ENCODE measurements at places on chromosomes 11 and 22.

DNA sequence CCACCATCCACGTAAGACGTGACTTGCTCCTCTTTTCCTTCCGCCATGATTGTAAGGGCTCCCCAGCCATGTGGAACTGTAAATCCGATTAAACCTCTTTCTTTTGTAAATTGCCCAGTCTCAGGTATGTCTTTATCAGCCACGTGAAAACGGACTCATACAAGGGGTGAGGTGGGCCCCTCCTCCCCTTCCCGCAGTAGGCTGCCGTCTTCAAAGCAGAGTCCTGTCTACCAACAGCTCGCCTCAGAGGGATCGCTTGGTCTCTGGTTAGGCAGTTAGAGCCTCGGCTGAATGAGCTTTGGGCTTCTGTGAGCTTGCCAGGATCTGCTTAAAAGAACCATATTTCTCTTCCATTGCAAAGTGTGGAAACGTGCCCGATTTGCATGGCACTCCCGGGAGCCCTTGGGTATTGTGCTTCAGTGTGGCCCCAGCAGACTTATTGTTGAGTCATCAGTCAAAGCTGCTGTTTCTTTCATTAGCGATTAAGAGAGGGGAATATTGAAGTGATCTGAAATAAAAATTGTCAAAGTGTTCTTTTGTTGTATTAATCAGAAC lies 338.3 kb downstream of the TBC1D22A start:
- DNase-seq: no peak

GRCh38 chr22:37744589-37744988 lies 47.7 kb downstream of the TRIOBP start:
- no peak for DNase-seq

GRCh38 chr11:102637731-102638130 lies 12.6 kb upstream of the MMP20 start:
- DNase-seq: no peak

DNA sequence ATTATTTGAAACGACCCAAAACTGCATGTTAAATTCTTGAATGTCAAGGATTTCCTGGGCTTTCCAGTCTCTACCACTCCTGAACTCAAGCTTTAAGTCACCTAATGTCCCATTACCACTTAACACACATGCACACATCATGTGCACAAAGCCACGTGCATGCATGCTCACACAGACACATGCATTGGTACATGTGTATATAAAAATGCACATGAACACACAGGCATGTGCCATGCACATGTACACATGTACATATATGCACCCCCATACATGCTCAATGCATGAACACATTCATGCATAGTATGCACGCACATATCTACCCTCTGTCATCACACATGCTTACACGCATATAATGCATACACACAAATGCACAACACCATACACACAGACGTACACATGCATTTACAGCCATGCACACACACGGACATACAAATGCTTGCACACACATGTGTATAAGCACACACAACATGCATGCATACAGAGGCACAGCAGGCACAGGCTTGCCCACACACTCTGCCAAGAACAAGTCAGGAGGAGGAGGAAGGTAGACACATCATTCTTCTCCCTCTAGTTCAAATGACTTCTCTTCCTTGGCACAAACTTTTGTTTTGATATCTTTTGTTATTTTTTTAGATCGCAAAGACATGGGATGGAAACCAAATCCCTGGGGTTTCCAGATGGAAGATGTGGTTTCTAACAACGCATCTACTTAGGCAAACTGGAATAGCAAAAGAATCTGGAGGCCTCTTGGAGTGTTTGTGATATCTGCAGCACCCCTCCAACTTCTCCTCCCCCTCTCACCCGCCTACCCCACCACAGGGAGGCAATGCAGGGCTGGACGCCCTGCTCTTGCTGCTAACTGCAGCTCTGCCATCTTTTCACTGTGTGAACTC lies 24.6 kb downstream of the RASD2 start:
- DNase-seq: no peak

GRCh38 chr11:17431139-17431538 lies 42.7 kb upstream of the KCNJ11 start:
- no peak for DNase-seq

- no peak for DNase-seq
These were observed 2.9 kb upstream of the DDI1 start for GRCh38 chr11:104033561-104033960.

DNA sequence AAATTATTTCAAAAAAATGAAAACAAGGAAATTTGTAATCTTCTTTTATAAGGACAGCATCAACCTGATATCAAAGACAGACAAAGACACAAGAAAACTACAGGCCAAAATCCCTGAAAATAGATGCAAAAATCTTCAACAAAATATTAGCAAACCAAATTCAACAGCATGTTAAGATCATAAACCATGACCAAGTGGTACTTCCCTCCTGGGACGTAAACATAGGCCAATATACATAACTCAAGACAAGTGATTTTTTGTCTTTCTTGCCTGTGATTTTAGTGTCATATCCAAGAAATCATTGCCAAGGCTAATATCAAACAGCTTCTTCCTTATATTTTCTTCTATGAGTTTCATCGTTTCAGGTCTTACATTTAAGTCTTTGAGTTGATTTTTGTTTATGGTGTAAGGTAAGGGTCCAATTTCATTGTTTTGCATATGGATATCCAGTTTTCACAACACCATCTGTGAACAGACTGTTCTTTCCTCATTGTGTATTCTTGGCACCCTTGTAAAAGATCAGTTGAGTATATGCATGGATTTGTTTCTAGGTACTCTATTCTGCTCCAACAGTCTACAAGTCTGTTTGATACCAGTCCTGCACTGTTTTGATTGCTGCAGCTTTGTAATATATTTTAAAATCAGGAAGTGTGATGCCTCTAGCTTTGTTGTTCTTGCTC lies 50.0 kb downstream of the SBF2 start:
- no peak for DNase-seq

GRCh38 chr11:8352103-8352875 lies 88.6 kb upstream of the LMO1 start:
- DNase-seq: no peak

DNA sequence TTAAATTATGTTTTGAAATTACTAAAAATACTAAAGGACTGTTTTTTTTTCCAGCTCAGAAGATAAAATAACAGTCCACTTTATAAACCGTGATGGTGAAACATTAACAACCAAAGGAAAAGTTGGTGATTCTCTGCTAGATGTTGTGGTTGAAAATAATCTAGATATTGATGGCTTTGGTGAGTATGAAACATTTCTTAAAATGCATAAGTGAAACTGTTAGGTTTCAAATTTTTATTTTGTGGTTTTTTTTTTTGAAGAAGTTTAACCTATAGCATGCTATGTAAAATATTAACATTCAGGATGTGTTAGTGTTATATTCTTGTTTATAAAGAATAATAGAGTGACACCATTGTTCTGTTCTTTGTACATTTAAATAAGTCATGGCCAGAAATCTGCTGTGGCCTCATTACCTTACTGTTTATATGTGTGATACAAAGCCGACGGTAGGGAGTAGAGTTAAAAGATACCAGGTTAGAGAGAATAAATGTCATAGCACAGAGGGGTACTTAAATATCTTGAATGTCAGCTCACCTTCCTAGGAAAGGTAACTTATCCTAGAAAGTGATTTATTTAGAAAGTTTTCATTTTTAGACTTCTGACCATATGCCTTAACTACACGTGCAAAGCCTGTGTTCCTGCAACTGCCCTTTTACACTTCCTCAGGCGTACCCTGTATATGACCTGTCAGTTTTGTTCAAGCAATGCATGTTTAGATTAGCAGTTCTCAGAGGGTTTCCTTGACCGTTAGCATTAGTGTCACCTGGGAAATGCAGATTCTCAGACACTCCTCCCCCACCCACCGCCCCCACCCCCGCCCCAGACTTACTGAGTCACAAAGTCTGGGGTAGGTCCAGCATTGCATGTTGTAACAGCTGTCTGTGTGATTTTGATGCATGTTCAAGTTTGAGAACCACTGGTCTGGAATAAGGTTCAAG lies 6.3 kb downstream of the FDX1 start:
- DNase-seq: no peak

- no peak for DNase-seq
These were observed 41.6 kb downstream of the ACER3 start for GRCh38 chr11:76902121-76903014.

GRCh38 chr11:113675003-113675561 lies 31.0 kb downstream of the TMPRSS5 start:
- DNase-seq: peak; percentile 49

DNA sequence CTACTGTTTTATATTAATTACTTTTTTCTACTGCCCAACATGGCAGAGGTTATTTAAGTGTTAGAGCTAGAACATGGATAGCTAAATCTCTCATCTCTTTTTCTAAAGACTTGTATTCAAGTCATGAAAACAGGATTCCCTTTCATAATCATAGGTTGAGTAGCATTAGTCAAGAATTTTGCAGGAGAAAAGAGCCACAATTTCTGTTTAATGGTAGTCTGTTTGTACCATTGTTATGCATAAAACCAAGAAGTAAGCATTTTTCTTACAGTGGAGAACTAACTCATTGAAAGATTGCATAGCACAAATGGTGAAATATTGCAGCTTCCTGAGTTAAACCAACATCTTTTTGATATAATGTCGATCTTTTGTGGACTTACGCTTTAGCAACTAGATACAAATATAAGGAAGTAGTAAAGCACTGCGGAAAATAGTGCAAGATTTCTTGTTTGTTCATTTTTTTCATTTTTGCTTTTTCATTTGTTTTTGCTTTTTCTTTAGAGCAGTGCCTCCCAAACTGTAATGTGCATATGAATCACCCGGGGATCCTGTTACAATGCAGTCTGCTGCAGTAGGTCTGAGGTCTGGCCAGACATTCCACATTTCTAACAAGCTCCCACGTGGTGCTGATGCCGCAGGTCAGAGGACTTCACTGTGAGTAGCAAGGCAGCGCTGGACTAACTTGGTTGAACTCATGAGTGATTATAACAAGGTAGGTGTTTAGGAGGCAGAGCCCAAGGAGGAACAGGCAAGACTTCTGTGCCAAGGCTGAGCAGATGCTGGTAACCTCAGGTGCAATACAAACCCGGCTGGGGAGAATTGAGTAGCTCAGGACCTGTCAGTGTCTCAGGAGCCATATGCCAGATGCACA lies 4.6 kb downstream of the ETS1 start:
- DNase-seq: peak; percentile 77

GRCh38 chr22:37193629-37194191 lies 5.7 kb upstream of the C1QTNF6 start:
- no peak for DNase-seq

GRCh38 chr11:2813968-2814367 lies 71.6 kb downstream of the CDKN1C start:
- no peak for DNase-seq

DNA sequence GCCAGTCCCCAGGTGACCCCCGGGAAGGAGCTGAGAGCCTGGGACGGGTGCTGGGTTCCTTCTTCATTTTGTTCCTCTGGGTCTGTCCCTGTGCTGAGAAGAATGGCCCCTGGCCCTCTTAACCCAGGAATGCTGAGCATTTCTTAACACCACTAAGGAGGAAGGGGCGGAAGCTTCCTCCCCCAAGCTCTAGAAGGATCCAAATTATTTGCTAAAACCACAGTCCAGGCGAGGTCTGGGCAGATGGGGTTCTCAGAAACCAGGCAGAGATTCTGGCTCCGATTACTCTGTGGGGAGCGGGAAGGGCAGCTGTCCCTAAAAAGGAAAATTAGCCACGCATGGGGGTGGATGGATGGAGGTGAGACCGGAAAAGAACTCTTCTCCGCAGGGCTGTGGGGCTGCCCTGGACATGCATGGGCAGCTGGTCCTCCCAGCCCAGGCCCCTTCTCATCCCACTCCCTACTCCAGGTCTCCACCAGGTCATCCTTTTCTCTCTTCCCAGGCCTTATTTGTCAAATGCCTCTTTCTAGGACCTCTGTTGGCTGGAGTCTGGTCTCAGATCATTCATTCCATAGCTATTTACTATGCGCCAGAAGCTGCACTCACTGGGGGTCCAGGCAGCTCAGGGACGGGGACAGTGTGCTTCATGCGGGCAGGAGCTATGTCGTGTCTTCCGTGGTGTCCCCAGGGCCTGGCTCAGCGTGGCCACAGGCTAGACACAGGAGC lies 45.0 kb upstream of the MYH9 start:
- no peak for DNase-seq

DNA sequence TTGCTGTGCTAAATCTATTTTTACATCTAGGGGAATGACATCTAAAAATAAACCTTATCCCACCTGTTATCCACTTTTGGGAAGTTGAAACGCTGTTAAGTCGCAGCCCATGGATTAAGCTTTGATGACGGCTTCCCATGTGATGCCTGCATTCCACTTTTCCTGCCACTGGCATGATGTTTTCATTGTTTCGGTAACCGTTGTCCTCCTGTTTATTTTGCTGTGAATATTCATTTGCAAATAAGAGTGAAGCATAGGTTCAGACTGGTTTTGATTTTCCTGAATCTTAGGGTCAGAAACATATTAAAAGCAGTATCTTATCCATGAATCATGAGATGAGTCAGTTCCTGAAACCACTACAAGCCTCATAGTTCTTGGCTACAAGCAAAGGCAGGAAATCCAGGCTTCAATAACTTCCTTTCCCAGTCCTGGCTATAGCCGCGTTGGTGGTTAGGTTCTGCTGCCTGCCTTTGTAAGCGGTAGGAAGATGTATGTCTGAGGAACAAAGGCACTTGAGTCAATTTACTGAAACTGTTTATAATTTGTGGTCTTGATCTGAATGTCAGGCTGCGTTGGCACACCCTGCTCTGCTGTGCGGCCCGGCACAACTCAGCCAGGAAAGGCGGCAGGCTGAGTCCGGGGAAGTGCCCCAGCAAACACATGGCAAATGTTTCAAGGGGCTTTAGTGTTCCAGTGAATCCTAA lies 19.4 kb downstream of the TEAD1 start:
- DNase-seq: peak; percentile 98

Measured in RKO (cell line).